ENCODE measurements at places on chromosomes 3 and 15. TPM values are rescaled to one million over a fixed set of nuclear protein-coding genes. Genes with fewer than 3 reads are reported as not detected.

Gene GDPGP1
- total RNA-seq, result 6.7 TPM

- H3K4me1 ChIP-seq, result peaks cover 44% of the 10 kb centered on the region
- H3K36me3 ChIP-seq, result peaks cover 19% of the 10 kb centered on the region
- no peak overlapping the region for H3K4me3 ChIP-seq
- H3K27me3 ChIP-seq, result no peaks in the 10 kb centered on the region
- no peak overlapping the region for H3K27ac ChIP-seq
These were observed 49.1 kb upstream of the SEC22A start for GRCh38 chr3:123152687-123153086.

GRCh38 chr3:19347671-19348070 is 199.4 kb downstream of the KCNH8 start:
- no peaks in the 10 kb centered on the region for H3K27me3 ChIP-seq
- H3K27ac ChIP-seq, result no peak overlapping the region
- H3K4me3 ChIP-seq, result no peak overlapping the region
- DNase-seq, result no peak

- no peak for DNase-seq
- no peak overlapping the region for H3K27ac ChIP-seq
- H3K27me3 ChIP-seq, result no peaks in the 10 kb centered on the region
- H3K36me3 ChIP-seq, result no peaks in the 10 kb centered on the region
These were observed 21.8 kb upstream of the PFN2 start for GRCh38 chr3:149992416-149993058.

GRCh38 chr3:108177536-108177935 is 44.7 kb downstream of the IFT57 start:
- no peak overlapping the region for H3K27ac ChIP-seq
- no peak for DNase-seq
- no peaks in the 10 kb centered on the region for H3K27me3 ChIP-seq
- no peak overlapping the region for H3K4me3 ChIP-seq
- no peaks in the 10 kb centered on the region for H3K4me1 ChIP-seq
- no peaks in the 10 kb centered on the region for H3K36me3 ChIP-seq

Gene MUSTN1
- total RNA-seq, result 12.1 TPM

DNA sequence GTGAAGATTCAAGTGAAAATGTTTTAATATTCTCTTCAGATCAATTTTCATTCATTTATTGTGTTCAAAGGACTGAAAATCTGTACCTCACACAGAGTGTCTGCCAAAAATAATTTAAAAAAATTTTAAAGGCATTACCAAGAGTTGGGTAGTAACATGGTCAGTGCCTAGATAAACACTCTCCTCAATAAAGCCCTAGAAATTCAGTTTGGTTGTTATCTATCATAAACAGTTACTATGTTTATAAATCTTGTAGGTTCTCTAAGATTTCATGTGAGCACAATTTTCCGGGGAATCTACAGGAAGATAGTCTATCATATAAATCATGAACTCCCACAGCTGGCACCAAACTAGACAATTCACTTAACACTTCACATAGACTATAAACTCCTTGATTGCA is 128.6 kb downstream of the GSK3B start:
- H3K27ac ChIP-seq, result no peak overlapping the region
- H3K27me3 ChIP-seq, result no peaks in the 10 kb centered on the region
- peaks cover 1% of the 10 kb centered on the region for H3K36me3 ChIP-seq
- H3K4me1 ChIP-seq, result no peaks in the 10 kb centered on the region
- DNase-seq, result no peak

DNA sequence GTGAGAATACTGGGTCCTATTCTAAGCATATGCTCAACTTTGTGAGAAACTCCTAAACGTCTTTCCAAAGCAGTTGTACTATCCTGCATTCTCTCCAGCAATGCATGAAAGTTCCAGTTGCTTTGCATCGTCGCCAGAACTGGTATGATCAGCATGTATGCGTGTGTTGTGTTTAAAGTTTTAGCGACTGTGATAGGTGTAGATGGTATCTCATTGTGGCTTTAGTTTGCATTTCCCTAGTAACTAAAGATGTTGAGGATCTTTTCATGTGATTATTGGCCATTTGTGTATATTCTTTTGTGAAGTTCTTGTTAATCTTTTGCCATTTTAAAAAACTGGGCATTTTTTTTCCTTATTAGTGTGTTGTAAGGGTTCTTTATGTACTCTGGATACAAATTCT is 115.1 kb downstream of the SPATA16 start:
- no peaks in the 10 kb centered on the region for H3K27me3 ChIP-seq
- DNase-seq, result no peak
- no peak overlapping the region for H3K4me3 ChIP-seq
- no peaks in the 10 kb centered on the region for H3K36me3 ChIP-seq
